ENCODE measurements at places on chromosomes 2 and 18. TPM values are rescaled to one million over a fixed set of nuclear protein-coding genes. Genes with fewer than 3 reads are reported as not detected.

The LOXHD1 gene
- total RNA-seq = not detected

The ACVR1C gene
- total RNA-seq = 12.7 TPM

DNA sequence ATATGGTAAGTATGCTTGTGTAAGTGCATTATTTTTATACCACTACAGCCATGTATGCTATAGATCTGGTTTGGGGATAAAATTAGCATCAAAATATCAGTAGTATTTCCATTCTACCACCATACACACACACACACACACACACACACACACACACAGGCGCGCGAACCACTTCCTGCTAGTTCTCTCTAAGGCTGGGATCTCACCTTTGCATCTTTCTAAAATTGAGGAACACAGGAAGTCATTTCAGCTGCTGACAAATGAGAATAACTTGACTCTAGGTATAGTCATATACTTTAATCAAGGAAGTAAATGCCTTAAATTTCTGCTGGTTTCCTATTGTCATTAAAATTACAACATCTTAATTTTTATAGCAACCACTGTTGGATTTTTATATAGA is 72.5 kb downstream of the RBM43 start:
- no peak for DNase-seq

The TMEM169 gene
- total RNA-seq = 1.9 TPM

DNA sequence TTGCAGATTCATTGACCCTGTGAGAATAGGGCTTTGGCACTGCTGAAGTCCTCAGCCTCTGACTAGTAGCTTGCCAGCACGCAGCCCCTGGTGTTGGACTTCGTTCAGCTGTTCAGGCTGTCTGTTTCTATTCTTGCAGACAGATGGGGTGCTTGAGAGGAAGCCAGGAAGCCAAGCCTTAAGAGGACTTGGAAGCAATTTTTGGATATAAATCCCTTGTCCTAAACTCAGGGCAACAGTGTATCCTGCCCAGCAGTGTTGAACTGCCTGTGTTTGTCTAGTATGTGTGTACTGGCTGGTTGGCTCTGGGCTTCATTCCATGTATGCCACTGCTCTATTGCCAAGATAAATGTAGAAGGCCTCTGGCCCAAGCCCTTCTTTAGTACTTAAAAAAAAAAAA is 108.6 kb downstream of the COMMD1 start:
- peak; percentile 48 for DNase-seq

DNA sequence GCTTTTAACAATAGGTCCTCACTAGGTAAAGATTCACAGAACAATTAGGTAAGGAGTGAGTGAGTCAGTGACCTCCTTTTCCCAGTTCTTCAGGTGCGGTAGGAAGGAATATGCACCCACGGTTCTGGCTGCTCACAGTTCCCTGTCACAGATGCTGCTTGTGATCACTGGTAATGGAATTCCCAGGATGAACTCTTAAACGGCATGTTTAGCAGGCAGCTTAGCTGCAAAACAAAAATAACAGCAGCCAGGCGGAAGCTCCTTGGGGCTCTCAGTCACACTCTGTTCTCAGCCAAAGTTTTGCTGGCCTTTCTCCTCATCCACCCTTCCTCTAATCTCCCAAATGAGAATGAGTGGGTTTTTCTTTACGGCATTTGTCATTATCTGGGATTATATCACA is 274.5 kb downstream of the MYT1L start:
- DNase-seq = no peak

The ADGRF3 gene
- total RNA-seq = not detected

GRCh38 chr2:238163481-238164198 is 4.9 kb downstream of the ERFE start:
- DNase-seq = no peak

DNA sequence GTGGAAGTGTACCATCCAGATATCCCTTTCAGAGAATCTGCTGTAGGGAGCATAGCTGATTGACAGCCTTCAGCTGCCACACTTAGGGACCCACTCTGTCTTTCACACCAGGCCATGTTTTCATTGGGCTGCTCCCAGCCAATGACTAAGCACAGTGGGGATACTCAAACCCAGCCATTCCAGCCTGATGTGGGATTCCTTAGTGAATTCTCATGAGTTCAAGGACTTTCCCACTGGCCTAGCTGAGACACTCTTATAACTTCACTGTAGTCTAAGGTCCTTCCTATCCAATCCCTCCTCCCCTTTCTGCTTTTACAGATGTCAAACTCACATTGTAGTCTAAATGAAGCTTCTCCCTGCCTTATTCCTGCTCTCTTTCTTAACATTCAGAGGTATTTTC is 201.2 kb downstream of the PIK3C3 start:
- no peak for DNase-seq

DNA sequence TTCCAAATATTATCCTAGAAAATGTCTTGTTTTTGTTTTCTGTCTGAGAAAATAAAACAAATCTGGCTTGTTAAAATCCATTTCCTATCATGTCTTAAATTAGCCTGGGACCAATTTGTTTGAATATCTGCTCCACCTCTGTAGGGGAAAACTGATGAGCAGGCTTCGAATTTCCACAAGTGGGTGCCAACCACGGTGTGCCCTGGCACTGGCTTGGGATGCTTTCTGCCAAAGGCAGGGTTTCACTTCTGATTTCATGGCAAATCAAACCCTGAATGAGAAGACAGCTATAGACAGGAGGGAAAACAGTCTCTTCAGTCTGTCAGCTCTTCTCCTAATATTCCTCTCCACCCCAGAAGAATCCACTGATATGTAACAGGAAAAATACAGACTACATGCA is 33.7 kb upstream of the STAT4 start:
- DNase-seq = no peak

DNA sequence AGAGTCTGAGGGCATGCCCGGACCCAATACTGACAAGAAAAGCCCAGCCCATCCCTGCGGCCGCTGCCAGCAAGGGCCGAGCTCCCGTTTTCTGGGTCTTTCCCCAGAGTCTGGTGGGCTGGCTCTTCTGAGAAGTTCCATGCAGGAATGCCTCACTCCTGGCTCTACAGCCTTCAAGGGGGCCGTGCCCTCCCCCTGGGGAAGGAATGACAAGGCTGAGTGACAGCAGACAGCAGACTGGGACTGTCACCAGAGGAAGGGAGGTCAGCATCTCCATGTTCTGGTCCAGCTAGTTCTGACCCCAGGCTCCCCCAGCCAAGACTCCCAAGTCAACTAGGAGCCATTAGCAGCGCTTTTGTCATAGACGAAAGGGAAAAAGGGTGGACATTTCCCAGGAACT is 13.0 kb upstream of the SEMA4C start:
- DNase-seq = no peak

- no peak for DNase-seq
Observed at GRCh38 chr18:35071819-35072247, 30.6 kb downstream of the MAPRE2 start.

DNA sequence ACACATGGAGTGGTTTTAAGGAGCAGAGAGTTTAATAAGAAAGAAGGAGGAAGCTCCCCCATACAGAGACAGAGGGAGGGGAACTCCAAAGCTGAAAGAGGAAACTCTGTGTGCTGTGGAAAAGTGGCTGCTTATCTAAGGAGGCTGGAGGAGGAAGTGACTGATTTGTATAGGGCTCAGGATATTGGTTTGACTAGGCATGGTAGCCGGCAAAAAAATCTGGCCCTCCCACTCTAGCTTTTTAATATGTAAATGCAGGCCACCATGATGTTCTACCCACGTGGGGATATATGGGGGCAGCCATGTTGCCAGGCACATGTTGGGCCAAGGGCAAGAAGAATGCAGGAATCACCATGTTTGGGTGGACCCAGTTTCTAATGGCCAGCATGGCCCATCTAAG is 64.3 kb downstream of the HNMT start:
- no peak for DNase-seq

The MRPS5 gene
- 61.7 TPM for total RNA-seq

The SERPINE2 gene
- total RNA-seq = 37.4 TPM

DNA sequence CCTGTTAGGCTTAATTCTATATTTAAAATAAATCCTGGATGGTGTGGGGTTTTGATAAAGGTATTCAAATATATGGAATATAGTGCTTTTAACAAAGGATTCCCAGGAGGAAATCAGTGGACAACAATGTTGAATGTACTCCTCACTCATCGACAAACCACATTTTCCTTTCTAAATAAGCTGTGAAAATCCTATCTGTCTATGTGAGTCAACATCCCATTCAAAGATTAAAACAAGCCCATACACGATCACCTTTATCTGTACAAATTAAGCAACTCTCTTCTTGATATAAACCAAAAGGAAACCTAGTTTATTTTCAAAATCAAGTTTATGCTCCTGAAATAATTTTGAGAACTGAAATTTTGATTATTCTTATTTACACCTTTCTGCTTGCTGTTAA is 153.4 kb downstream of the ERBB4 start:
- no peak for DNase-seq

GRCh38 chr18:54616220-54616848 is 25.3 kb downstream of the DYNAP start:
- no peak for DNase-seq

GRCh38 chr2:118049816-118050140 is 35.9 kb upstream of the CCDC93 start:
- DNase-seq = no peak

The MYO5B gene
- 144 TPM for total RNA-seq

DNA sequence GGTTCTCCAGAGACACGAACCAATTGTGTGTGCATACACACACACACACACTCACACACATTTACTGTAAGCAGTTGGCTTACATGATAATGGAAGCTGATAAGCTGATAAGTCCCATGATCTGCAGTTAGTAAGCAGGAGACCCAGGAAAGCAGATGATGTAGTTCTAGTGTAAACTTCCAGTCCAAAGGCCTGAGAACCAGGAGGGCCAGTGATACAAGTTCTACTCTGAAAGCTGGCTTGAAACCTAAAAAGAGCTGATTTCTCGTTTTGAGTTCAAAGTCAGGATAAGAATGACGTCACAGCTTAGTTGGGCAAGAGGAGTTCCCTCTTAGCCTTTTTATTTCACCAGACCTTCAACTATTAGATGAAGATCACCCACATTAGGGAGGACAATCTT is 558.8 kb upstream of the PIK3C3 start:
- DNase-seq = no peak

DNA sequence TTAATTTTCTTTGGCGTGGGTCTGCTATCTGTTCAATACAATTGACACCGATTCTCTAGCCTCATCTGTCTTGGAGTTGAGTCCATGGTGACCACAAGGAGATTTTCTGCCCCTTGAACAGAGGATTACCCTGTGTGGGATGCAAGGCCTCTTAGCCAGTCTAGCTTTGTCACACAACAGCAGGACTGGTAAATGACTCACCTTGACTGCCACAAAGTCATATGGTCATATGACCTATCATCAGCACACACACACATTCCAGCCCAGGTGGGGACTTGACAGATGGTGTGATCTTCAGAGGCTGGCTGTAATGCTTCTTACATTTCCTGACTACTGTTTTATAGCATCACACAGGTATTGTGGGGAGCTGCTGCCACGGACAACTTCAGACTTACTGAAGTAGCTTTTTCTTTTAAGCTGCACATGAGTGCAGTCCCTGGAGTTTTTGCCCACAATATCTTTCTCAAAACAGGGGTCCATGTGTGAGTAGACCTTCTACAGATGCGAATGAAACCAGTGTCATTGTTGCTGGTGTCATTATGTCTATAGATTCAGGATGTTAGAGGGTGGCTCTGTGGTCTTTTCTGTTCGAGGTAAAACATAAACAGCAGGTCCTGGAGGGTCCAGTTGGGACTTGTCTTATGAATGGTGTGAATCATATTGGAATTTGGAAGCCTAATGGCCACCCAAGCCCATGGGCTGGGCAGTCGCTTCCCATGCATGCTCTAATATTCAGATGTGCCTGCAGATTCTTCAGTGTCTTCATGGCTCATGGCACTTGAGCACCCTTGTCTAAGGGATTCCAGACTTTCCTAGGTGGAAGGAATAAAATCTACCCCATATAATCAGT is 18.6 kb upstream of the ACOXL start:
- no peak for DNase-seq

- DNase-seq = no peak
Observed at GRCh38 chr2:88464153-88464552, 11.7 kb upstream of the FOXI3 start.

The EVX2 gene
- total RNA-seq = not detected

DNA sequence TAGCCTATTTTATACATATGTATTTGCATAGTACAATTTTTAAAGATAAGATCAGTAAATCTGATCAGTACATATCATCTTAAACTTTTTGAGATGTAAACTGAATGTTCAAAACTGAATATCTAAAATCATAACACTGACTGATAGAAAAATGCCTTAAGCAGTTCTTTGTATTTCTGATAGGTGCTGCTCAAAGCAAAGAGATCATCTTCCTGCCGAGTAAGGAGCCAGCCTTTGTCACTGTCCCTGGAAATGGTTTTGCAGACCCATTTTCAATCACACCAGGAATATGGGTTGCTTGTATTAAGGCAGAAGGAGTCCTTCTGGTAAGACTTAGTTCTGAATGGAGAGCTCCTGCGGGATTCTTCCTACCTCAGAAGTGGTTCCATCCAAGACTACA is 135.0 kb downstream of the LAMA3 start:
- DNase-seq = no peak

GRCh38 chr2:177881008-177881747 is 191.4 kb downstream of the PDE11A start:
- no peak for DNase-seq

GRCh38 chr2:120934574-120935338 is 199.1 kb downstream of the GLI2 start:
- DNase-seq = peak; percentile 57

The XIRP2 gene
- not detected for total RNA-seq

GRCh38 chr18:49648811-49649210 is 87.0 kb downstream of the LIPG start:
- DNase-seq = no peak

DNA sequence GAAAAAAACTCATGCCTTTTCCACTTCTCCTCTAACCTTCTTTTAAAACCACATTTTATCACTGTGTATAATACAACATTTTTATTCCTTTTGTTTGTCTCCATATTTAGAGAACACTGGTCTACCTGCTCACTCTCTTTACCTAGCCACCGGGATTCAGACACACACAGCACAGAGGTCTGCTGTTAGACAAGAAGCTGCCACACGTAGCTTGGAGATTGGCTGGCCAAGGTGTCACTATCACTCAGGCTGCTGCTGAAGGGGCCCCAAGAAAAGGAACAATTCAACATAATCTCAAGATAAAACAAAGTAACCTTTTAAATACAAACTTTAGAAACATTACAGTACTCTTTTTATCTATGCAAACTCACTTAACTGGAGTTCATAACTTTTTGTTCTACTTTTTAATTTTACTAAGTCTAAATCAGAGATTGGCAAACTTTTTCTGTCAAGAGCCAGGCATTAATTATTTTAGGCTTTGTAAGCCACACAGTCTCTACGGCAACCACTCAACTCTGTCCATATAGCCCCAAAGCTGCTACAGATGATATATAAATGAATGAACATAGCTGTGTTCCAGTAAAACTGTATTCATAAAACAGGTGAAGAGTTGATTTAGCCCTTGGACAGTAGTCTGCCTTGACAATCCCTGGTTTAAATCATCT is 25.8 kb downstream of the FEZ2 start:
- no peak for DNase-seq

The LRRC30 gene
- not detected for total RNA-seq
